ENCODE measurements at places on chromosomes 3 and 15.
A peak's percentile ranks its signal among the peaks of the same experiment; 100 is the strongest.

- DNase-seq, result no peak
These were observed 17.3 kb downstream of the PLS1 start for GRCh38 chr3:142613491-142613890.

GRCh38 chr3:49607796-49608195, 53.5 kb downstream of the BSN start:
- DNase-seq, result no peak

DNA sequence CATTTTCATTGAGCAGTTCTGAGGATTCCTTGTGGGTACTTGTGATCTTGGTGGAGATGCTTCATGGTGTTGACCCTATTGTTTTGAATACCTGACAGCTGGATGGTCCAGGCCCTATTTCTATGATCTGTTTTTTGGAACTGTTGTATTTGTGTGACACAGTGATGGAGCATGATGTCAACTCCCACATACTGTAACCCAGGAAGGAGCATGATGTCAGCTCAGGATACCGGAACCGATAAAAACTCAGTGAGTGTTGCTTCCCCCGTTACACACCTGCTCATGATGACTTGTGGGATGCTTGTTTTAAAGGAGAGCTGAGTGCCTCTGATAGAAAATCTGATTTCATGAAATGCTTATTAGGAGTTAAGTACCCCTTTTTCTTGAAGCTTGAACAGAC, 45.1 kb downstream of the ZBTB38 start:
- DNase-seq, result no peak

- peak; percentile 17 for DNase-seq
These were observed 2.1 kb downstream of the CD47 start for GRCh38 chr3:108088697-108089096.

GRCh38 chr3:47780741-47781684, 680 bp downstream of the SMARCC1 start:
- DNase-seq, result peak; percentile 45

Data from T-helper 1 cell (primary cell).